Stimulated activated CD4-positive, alpha-beta T cell treated with anti-CD3 and anti-CD28 coated beads, Interleukin-1b, Interleukin-23, amount 100 ng/mL, for 4 hours (primary cell): ENCODE measurements at places on chromosomes 11 and 22.

DNA sequence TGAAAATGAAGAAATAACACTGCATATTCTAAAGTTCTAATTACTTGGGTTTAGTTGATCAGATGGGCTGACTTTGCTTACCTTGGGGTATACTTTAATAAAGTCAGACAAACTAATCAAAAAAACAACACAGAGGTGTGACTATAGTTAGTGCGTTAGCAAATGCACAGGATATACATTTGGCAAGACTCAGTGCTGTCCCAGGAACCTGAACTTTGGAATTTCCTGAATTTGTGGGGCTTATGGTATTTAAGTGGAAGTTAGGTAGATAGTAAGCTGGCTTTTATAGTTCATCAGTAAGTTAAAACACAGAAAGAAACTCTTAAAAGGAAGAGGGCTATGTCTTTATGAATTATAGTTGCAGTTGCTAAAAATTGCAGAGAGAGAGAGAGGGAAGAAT, 302.6 kb upstream of the DDI1 start:
- no peak for DNase-seq

DNA sequence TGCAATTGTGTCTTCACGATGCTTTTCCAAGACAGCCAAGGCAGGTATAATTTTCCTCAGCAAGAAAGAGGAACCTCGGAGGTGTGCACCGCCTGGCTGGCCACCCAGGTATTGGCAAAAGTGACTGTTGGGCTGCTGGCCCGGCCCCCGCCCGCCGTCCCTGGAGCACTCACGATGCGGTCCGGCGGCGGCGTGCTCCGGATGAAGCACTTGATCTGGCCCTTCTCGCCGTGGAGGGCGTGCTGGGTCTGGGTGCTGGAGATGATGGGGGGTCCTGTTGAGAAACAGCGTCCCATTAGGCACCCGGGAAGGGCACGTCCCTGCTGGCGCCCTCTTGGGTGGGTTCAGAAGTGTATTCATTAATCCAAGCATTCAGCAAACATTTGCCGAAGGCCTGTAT, 84.8 kb downstream of the ST3GAL4 start:
- no peak for DNase-seq

- DNase-seq: peak; percentile 61
These were observed 849 bp downstream of the TCF20 start for GRCh38 chr22:42269432-42270175.

DNA sequence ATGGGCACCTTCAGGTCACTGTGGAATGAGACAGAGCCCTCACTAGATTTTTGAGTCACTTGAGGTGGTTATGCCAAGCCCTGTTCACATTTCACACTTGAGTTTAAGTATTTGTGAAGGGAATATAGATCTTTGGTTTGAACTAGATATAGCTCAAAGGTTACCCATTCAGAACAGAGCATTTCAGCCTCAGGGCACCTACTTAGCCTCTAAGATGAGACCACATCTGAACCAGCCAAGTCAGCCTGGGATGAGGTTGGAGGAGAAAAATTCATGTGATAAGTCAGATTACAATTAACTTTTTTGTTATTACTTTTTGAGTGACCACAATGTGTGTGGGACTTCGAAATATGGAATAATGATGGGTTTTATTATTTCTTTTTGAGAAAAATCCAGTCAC, 127.8 kb downstream of the TEAD1 start:
- no peak for DNase-seq

DNA sequence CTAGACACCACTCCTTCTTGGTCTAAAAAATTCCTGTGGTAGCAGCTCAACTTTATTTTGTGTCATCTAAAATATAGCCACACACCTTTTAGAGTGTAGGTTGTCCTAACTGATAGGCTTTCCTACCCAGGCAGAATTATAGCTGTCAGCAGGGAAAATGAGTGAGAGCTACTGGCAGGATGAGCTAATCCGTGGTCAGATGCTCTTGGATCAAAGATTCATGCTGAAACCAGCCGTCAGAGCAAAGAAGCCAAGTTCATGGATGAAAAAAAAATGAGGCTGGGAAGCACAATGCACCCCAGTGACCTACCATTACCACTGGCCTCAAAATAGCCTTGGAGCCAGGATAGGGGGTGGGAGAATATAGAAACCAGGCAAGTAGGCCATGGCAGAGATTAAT, 113.1 kb upstream of the BLID start:
- DNase-seq: no peak

GRCh38 chr11:393219-394033, 583 bp upstream of the PKP3 start:
- DNase-seq: no peak

DNA sequence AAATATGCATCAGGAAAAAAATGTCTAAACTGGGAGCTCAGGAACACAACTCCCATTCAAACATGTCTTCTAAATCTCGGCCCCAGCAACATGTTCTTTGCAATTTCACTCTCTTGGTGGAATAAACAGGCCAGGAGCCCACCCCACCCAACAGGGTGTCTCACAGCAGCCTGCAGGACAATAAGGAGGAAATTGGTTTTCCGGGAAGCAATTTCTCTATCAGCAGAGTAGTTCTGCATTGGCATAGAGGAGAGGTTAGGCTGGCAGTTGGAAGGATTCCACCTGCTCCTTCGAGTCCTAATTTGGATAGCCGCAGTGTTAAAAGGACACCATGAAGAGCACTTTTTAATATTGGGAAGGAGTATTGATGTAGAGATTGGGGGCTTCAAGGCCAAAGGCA, 55.9 kb upstream of the BARX2 start:
- no peak for DNase-seq

- DNase-seq: no peak
These were observed 78.9 kb downstream of the PPFIBP2 start for GRCh38 chr11:7592711-7593110.

GRCh38 chr11:73334384-73335203, 26.5 kb downstream of the ARHGEF17 start:
- DNase-seq: no peak

DNA sequence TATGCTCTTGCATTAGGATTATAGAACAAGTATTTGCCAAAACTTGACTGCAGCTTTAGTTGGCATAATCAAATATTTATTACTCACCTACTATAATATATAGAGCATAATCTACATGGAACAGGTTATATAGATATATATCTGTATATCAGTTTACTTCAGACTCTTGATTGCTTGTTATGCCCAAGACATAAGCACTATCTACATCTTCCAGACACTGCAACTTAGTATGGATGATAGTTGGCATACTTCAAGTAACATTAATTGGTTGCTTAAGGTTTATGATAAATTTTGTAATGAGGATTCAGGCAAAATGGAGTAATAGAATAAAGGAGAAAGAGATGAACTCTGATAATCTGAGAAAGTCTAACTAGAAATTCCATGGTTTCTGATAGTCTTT, 1.0 kb downstream of the CCDC15 start:
- DNase-seq: no peak

- DNase-seq: no peak
These were observed 218.8 kb downstream of the HIPK3 start for GRCh38 chr11:33475993-33476392.

GRCh38 chr11:11251394-11251970, 101.6 kb downstream of the CSNK2A3 start:
- no peak for DNase-seq

- DNase-seq: no peak
These were observed 24.2 kb downstream of the TMPRSS5 start for GRCh38 chr11:113681711-113682413.

DNA sequence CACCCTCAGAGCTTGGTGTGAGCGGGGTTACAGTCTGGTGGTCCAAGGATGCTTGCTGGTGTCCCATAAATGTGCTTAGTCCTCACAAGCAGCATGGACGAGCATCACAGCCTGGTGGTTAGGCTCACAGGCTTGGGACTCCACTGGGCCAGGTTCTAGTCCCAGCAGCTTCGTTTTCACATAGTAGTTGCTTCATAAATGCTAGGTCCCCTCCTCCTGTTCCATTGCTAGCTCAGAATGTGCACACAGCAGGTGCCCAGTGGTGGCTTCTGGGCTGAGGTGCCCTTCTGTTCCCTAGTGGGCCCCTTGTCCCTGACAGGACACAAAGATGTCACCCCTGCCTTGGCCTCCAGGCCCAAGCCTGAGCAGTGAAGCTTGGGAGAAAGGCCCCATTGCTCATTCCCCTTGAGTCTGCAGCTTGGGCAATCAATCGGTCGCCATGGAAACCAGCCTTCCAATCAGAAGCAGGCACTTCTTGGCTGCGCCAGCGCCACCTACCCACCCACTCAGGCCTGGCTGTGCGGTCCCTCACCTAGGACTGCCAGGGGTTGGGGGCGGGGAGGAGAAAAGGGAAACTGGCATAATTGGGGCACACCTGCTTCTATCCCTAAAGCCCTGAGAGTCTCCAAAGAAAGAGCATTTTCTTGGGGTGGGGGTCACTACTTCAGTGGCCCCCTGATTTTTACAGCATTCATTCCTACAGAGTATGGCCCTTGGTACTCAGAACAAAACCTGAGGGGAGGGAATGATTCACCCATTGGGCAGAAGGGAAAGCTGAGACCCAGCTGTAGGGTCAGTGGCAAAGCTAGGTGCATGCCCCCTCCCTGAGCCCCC, 48.1 kb downstream of the CYTH4 start:
- DNase-seq: no peak

DNA sequence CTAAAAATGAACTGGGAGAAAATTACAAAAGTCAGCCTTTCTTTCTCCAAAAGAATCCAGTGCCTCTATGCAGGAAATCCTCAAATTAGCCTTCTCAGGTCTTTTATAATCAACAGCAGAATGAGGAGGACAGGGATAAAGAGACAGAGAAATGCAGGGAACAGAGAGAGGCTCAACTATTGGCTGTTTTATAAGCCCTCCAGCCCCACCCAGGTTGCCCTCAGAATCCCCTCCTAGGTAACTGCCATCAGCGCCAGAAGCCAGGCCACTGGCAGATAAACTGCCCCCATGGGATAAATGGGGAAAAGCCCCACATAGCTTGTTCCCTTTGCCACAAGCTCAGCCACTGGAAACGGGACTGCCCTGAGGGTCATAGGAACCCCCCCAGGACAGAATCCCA, 10.9 kb upstream of the HMOX1 start:
- no peak for DNase-seq

- no peak for DNase-seq
These were observed 4.8 kb downstream of the DSCAML1 start for GRCh38 chr11:117792241-117792640.

DNA sequence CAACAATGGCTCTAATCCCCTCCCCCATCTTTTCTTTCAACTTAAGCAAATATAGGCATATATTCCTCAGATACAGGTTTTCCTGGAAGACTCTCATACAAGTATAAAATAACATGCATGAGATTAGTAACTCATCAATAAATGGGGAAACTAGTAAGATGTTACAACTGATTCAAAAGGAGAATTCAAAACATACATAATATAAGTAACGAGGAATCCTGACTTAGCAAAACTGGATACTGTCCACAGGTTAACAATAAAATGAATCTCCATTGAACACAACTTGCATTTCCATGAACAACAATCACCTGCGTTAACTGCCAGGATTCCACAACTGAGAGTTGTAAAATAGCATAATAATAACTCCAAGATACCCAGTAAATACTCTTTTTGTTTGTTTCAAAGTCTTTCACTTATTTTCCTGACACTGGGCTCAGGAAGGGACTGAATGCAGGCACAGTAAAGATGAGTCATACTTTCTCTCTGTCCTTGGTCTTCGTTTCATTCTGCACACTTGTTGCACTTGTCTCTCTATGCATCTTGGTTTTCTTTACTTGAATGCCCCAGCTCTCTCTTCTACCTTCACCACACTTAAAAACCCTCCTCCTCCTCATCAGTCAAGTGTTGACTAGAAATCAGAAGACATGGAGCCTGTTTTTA, 8.1 kb downstream of the APIP start:
- no peak for DNase-seq

GRCh38 chr22:37520776-37521191, 1.6 kb upstream of the CARD10 start:
- DNase-seq: no peak

DNA sequence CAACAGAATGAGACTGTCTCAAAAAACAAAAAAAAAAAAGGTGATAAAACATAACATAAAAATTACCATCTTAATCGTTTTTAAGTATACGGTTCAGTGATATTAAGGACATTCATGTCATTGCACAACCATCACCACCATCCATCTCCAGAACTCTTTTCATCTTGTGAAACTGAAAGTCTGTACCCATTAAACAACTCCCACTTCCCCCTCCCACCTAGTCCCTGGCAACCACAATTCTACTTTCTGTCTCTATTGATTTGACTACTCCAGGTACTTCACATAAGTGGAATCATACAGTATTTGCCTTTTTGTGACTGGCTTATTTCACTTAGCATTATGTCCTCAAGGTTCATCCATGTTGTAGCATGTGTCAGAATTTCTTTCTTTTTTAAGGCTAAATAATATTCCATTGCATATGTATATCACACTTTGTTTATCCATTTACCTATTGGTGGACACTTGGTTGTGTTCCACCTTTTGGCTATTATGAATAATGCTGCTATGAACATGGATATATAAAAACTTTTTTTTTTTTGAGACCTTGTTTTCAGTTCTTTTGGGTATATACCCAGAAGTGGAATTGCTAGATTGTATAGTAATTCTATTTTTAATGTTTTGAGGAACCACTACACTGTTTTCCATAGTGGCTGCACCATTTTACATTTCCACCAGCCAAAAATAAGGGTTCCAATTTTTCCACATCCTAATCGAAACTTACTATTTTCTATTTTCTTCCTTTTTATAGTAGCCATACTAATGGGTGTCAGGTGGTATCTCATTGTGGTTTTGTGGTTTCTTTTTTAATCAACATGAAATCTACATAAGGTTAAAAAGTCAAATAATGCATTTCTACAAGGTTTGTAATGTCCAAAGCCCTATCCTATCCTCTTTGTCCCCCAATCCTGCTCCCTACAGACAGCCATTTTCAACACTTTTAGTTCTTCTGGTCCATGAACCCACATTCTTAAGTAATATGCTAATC, 23.4 kb upstream of the PIK3C2A start:
- DNase-seq: peak; percentile 33

GRCh38 chr11:79742176-79742575, 301.3 kb upstream of the TENM4 start:
- DNase-seq: no peak

- DNase-seq: no peak
These were observed 39.0 kb downstream of the TBX1 start for GRCh38 chr22:19799322-19800190.

DNA sequence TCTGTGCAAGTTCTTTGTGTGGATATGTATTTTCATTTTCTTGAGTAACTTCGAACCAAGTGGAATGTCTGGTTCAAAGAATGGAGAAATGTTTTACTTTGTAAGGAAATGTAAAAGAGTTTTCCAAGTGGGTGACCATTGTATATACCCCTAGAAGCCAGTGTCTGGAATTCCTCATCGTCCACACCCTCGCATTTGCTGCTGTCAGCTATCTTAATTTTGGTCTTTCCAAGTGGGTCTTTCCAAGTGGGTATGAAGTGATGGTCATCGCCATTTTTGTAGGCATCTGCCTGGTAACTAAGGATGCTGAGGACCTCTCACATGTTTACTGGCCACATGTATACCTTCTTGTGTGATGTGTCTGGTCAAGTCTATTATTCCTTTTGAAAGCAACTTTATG, 547.5 kb downstream of the TBC1D22A start:
- DNase-seq: no peak
